GM12865 (cell line): ENCODE measurements at places on chromosomes 16 and 17.

DNA sequence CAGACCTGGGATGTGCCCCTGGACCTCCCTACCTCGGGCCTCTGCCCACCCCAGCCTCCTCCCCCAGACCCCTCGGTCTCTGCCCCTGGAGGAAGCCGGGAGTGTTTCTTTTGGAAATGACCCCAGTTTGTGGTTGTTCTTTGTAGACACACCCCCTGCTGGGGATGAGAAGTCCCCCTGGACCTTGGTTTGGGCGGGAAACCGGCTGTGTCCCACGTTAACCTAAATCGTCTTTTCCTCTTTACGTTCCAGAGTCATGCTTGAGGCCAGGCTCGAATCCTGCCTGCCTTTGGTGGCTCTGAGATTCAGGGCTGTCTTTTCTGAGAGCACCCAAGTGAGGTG is 116.6 kb downstream of the METRNL start:
- no peak for DNase-seq

DNA sequence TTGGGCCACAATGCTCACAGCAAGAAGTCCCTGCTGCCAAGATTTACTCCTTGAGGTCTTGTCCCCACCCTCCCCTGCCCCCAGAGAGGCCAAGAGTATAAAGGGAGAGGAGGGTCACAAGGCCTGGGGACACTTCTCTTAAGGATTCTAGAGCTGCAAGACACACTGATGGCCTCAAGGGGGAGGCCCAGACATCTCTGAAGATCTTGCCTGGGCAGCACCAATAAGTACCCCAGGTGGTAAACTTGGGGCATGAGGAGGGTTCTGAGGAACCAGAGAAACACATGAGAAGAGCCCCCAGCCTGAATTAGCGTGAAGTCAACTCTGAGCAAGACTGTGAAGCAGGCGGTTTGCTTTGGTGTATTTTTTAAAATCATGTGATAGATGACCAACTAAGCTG is 26.8 kb upstream of the MTMR4 start:
- DNase-seq, result peak; percentile 54

- no peak for DNase-seq
These were observed 261.4 kb downstream of the MAP2K4 start for GRCh38 chr17:12282056-12282455.

- DNase-seq, result peak; percentile 76
These were observed 6.0 kb downstream of the ST3GAL2 start for GRCh38 chr16:70432723-70433457.

DNA sequence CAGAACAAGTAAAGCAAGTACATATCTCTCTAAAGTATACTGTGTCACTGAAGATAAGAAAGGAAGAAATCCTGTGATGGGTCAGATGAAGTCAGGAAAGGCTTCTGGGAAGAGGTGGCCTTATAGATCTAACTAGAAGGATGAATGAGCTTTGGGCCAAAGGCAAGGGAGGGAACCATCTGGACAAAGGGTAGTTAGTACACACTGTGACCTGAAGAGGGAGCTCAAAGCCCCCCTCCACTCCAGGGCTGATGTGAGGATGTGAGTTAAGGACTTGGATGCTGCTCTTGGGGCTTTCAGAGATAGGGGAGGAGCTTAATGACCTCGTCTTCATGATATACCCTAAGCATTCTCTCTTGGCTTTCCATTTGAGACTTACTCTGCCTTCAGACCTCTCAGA is 185.3 kb upstream of the CACNG3 start:
- DNase-seq, result peak; percentile 73

DNA sequence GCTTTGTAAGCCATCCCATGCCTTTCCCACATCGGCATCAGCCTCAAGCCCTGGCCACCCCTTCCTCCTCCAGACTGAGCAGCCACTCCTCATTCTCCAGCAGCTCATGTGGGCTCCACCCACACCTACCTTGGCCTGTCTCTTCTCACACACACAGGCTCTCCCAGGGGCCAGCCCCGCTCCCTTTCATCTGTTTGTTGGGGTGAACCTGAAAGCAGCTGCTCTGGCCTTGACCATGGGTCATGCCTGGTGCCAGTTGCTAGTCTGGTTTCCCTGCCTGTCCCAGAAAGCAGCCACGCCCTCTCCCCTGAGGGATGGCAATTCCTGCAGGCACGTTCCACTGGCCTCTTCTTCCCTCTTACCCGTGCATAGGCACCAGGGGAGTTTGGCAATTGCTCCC is 11.4 kb upstream of the TMEM238L start:
- no peak for DNase-seq

DNA sequence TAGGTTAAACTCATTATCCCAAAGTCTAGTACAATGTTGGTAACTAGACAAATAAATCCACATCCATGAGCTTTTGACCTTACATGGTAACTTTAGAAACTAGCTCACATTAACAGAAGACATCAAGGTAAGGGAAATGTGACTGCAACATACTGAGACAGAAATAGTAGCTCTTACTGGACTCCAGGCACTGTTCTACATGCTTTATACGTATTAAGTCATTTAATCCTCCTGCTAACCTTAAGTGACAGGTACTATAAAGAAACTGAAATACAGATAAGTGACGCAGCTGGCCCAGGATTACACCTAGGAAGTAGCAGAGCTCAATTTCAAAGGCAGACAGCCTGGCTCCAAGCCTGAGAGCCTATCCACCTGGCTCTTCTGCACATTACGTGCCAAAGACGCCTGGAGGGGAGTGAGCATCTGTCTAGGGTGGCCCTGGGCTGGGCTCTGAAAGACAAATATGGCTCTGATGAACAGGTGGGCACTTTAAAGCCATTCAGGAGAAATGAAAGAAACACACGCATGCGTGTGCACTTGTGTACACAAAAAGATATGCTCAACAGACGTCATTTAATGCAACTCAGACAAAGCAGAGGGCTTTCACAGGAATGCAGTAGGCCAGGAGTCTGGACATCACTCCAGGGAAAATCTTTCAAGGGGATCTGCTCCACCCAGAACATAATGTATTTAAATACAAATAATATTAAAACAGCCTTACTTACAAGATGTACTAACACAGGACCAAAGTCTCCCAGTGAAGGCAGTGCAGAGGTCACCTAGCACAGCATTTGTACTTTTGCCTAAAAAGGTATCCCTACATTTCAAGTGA is 4.4 kb downstream of the ZC3H7A start:
- no peak for DNase-seq

GRCh38 chr16:87637357-87637756 is 35.0 kb downstream of the JPH3 start:
- no peak for DNase-seq

DNA sequence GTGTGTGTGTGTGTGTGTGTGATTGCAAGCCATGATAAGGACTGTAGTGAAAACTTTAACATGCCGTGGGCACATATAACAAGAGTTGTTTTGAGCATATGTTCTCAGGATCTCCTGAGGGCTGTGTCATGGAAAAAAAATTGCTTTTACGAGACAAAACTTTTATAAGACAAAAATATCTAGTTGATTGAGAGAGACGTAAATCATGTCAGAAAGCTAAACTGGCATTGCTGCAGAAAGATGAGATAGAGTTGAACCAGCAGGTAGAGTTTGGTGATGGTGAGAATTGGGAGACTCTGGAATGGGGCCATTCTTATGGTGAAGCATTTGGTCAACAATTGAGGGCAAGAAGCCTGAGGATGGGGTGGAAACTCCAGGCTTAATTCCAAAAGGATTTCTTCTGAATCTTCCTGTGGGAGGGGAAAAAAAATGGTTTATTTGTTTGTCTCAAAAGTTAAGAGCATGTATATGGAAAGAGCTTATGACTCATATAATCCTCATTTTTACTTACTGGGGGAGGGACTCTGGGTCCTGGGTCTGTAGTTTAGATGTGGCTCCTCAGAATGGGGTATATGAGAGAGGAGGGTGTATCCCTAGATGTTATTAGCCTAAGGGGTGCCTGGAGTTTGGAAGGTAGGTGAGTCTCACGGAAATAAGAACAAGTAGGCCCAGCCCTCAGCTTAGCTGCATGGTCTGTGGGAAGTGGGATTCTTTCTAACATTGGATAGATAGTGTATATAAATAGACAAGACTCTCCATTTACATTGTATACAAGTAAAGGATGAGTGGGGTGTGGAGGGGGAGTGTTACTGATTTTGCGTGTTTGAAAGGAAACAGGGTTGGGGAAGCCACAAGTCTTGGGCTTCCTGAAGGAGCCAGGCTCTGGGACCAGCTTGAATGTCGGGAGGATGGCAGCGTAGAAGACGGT is 7.1 kb downstream of the MINK1 start:
- DNase-seq, result no peak

DNA sequence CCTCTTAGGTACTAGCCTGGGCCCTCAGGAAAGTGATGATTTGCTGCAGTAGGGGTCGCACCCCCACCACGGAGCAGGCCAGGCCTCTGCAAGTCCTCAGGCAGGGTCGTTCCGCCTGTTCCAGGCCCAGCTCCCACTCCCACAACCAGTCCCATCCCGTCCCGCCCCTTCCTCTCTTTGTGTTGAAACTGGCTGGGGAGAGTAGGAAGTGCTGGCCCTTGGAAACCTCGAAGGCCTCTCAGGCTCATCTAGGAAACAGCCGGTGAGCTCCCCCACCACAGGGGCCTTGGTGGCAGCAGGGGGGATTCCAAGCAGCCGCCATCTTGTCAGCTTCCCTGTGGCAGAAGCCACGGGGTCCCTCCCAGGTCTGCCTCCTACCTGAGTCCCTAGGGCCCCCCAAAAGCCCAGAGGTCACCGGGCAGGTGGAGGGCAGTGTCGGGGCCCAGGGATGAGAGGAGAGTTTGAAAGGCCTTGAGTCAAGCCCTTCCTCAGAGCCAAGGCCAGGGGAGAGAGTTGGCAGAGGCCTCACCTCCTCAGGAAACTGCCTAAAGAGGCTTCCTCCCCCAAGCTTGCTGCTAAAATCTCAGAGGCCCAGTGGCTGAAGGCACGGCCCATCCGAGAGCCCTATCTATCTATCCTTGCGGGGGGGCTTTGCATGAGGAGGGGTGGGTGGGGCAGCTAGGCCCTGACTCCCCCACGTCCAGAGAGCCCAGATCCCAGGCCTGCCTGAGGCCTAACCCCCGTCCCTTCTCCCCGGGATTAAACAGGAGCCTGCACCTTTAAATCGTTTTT is 22.2 kb downstream of the MMP15 start:
- DNase-seq, result no peak

GRCh38 chr17:45156242-45156641 is 5.4 kb upstream of the HEXIM2 start:
- DNase-seq, result no peak

GRCh38 chr17:33593991-33594390 is 300.9 kb upstream of the ASIC2 start:
- DNase-seq, result no peak

DNA sequence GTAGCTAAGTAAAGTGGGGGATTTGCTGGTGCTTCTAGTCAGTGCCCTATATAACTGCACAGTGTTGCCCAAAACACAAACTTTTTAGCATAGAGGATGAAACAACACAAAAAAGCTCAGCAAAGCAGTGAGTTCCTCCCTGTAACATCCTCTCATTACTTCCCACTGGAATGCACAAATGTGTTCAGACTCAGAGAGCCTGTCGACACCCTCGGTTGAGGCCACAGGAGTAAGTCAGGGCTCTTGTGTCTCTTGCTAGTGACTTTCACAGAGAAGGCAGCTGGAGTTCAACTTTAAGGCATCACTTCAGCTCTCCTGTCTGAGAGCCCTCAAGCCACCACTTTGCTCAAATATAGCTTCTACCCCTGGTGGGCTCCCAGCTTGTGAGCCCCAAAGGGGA is 107.2 kb upstream of the NETO2 start:
- no peak for DNase-seq
